ENCODE measurements at places on chromosomes 2 and 18.

- no peak for DNase-seq
Measured at GRCh38 chr2:215476424-215476823, 40.6 kb upstream of the FN1 start.

DNA sequence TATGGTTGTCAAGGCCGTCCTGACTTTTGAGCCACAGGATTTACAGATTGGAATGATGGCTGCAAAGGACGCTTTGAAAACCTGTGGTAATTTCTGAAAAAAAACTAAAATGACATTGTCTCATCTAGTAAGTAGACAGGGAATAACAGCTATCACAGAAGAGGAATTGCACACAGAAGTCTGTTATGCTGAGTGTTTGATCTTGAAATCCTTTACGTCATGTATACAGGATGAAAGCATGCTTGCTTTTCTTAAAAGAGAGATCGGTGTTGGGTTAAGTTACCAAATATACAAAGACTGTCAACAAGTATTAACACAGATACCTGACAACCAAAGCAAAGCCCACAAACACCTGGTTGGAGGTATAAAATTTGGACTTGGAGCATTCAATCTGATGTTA, 12.6 kb upstream of the SRSF7 start:
- no peak for DNase-seq

GRCh38 chr2:152415796-152416195, 80.8 kb downstream of the FMNL2 start:
- DNase-seq, result no peak

DNA sequence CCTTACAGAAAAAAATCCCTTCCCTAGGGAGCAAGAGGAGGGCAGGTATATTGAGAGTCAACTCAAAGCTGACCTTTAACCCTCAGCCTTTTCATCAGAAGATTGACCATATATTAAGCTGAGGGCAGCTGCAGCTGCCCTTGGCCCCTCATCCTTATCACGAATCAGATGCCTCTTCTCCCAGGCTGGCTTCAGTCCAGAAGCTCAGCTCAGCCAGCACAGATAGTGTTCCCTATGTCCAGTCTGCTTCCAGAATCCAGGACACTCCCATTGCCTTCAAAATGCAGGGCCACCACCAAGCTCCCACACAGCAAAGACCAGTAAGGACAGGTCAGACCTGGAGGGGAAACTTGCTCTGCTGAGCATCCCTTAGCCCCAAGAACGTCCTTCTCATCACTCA, 146.1 kb downstream of the BCL11A start:
- DNase-seq, result no peak

DNA sequence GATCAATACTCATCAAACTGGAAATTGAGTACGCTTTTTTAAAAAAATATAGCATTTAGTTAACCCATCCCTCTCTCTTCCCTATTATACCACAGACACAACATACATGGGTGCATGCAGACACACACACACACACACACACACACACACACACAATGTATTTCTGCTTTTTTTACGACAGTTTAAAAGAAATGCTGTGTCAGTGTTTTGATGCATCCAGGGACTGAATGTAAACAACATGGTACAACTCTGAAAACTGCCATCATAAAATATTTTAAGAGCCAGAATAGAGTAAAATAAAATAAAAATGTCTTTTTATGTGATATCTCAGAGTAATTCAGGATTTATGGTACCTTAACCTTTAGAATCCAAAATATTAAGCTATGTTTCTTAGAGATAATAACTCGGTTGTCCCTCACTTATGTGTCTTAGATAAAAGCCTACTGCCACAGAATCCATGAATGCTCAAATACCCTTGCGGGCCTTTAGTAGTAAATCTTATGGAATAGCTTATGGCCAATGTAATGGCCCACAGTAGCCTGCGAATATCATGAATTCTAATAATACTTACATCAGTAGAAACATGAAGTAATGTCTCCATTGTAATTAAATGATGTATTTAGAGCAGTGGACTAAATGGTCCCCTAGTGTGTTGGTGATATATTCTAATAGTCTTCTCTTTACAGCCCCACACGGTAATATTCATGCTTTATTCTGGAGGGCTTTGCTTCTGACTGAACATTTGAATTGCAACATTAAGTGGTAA, 251.6 kb upstream of the FIGN start:
- no peak for DNase-seq

- no peak for DNase-seq
Measured at GRCh38 chr2:12675801-12676200, 40.9 kb upstream of the TRIB2 start.

DNA sequence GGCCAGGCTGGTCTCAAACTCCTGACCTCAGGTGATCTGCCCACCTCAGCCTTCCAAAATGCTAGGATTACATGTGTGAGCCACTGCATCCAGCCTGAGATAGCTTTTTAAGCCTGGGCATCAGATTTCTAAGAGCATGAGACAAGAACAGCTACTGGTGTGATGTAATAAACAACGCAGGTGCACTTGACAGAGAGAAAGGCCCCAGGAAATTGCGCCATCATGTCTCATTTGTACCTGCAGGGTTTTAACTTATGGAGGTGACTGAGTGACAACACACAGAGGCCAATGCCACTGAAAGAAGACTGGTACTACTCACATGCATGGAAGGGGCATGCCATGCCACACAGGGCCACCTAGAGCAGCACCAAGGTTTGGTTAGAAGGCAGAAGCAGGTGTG, 209.4 kb downstream of the SP3 start:
- DNase-seq, result no peak

DNA sequence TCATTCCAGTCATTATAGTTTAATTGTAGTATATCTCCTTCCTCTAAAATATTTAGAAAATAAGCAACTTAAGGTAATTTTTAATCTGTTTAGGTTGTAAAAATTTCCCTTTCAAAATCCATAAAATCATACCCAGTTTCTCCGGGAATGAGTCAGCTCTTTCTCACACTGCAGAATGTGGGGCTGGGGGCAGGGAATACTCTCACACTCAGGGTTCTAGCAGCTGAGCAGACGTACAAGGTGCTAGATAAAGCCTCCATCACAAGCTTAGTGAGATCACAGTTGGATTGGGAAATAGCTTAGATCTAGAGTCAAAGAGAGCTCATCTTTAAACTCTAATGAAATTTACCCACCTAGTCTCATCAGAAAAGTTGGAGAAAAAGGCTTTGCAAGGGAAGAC, 79.9 kb upstream of the FAM237A start:
- DNase-seq, result no peak

- DNase-seq, result no peak
Measured at GRCh38 chr18:58048081-58048642, 4.1 kb downstream of the NEDD4L start.

DNA sequence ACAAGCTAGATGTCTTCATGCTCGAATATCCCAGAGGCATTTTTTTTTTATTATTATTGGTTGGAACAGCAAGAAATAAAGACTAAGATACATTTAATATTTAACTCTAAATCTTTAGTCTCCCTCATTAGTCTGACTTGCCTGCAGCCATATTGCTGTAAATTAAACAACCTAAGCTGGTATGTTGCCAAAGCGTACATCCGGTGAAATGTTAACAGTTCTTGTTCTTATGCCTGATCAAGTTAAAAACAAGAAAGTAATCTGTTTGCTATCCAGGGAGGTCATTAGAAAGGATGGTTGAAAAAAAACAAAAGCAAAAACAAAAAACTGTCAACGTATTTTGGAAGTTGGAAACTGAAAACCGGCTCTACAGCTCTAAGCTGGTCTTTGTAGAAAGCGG, 125.9 kb upstream of the NABP1 start:
- no peak for DNase-seq

DNA sequence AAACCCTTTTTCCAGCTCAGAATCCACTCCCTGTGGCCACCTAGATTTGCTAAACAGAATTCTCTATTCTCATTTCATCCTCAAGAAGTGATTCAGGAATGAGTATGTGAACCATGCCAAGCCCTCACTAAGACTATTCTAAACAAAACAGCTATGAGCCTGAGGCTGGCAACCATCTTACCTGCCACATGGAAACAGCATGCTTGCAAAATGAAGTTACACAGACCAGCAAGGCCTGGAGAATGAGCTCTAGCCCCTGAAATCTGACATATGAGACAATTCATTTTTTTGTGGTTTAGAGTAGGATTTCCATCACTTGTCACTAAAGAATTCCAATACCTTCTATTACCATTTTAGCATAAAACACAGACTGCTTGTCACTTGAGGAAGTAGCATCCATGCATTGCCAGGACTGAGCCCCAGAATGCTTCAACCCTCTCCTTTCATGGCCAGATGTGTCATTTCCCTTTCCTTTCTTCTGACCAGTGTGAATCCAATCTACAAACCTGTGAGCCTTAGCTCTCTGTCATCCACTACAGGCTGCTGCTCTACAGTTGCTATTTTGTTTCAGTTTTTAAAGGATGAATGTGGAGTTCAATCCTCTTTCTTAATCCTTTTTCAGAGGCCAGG, 744.3 kb upstream of the ACVR2A start:
- DNase-seq, result no peak

DNA sequence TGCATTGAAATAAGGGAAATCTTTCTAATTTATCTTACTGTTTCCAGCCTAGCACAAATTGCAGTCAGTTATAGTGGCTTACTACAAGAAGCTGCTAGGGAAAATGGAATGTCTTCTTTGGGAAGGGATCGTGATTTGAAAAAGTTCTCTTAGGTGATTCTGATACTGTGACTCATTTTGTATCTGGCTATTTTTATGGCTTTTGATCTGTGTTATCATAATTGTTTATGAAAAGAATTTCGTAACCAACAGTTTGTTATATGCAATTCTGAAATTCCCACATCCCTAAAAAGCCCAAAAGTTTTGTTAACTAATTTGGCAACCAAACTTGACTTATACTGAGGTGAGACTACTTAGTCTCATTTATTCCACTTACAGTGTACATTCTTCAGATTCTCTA, 12.4 kb downstream of the PTPN4 start:
- no peak for DNase-seq

DNA sequence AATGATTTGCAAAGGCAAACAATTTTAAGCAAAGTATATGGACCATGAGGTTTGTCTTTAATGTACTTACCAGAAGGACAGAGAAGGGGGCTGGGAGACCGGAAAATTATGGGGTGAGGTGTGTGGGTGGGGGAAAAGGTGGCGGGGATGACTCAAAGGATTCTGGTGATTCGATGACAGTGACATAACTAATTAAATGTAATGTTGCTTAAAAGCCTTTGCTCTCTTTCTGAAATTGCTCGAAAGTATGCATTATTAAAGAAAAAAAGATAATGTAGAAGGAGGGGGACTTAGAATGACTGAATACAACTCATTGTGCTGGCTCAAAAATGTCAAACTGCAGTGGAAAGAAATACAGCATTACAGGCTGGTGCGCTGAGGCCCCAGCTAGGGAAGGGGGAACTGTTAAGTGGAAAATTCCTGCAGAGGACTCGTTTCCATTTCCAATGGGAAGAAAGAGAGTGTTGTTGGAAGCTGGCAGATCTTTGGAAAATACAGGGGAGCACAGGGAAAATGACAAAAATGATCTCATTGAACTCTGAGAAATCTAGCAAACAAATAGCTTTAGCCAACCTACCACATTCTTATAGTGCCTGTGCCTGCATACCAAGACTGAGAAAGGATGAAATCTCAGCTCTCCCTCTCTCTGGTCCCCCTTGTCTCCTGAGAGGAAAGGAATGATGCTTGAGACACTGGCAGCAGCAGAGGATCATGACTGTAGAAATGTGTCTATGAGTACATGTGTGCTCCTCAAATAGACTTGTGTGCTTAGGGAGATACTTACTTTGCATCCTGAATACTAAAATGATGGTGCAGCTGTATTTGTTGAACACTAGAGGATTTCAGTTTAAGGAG, 632.4 kb downstream of the NYAP2 start:
- DNase-seq, result no peak

- DNase-seq, result peak; percentile 26
Measured at GRCh38 chr2:9769171-9770005, 73.9 kb upstream of the TAF1B start.

- DNase-seq, result no peak
Measured at GRCh38 chr2:48589170-48589767, 28.4 kb upstream of the GTF2A1L start.

DNA sequence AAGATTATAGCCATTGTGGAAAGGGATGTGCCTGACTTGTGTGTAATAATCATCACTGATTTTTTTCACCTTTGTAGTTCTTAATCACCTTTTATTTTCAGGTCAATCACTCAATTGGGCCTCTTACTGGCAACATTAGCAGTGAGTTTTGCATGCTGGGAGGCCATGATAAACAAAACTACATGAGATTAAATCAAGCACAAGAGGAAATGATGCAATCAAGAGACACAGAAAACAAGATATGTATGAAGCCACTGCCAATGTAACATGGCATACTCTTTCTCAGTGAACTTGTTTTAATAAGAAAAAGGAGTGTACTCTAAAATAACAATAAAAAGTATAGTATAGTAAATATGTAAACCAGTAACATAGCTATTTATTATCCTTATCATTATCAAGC, 69.9 kb upstream of the FSIP2 start:
- DNase-seq, result no peak

- DNase-seq, result no peak
Measured at GRCh38 chr2:226793646-226794045, 6.0 kb downstream of the IRS1 start.

GRCh38 chr2:25088817-25089516, 47.1 kb downstream of the EFR3B start:
- no peak for DNase-seq

- DNase-seq, result no peak
Measured at GRCh38 chr2:176068419-176068832, 15.3 kb downstream of the EVX2 start.

GRCh38 chr18:79744625-79745024, 53.1 kb upstream of the KCNG2 start:
- no peak for DNase-seq

DNA sequence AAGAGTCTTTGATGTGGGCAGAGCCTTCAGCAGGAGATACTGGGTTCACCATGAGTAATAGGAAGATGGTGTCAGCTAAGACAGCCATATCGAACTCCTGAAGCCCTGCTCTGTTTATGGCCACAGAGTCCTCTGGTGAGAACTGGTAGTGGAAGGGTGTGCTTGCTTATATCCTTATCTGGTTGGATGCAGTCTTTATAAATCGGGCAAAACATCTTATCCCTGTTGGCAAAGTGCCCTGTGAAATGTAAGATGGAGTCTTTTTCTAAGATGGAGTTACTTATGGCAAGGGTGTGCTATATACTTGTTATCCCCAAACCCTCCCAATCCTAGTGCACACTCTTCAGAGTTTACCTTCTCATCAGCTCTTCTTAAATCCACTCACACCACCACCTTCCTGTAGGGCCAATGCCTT, 190.8 kb upstream of the PARD3B start:
- DNase-seq, result no peak

DNA sequence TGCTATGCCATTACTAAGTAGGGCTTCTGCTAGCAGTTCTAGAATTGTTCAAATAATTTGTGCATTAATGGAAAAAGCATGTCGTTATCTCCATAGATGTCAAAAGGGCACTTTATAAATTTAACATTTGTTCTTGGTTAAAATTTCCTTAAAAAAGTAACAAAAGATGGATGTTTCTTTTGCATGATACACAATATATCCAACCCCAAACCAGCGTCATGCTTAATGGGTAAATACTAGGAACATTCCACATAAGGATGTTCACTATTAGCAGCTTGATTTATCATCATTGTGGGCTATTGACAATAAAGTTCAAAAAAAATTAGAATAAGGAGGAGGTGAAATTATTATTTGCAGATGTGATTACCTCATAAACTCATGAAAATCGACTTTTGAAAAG, 79.7 kb downstream of the GREB1L start:
- no peak for DNase-seq

All from activated CD8-positive, alpha-beta memory T cell treated with anti-CD3 and anti-CD28 coated beads, Interleukin-2, amount 50 U/mL, for 4 hours (primary cell).